Brain pericyte (primary cell): ENCODE measurements at places on chromosomes 6 and 20.

DNA sequence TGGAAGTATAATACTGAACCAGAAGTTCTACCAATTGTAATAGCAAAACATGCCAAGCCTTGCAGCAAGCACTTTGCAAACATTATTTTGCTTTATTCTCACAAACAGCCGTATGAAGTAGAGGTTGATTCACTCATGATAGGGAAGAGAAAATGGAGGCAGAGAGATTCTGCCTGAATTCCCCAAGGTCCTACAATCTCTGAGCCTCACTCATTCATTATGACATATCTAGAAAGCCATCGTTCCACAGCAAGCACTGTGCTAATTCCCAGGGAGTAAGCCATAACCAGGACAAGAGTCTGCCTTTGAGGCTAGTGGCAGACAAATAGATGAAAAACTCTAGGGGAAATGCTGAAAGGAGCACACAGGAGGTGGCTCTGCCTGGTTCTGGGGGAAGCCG lies 288.0 kb downstream of the TSHZ2 start:
- no peak for DNase-seq

GRCh38 chr20:61166324-61166723 lies 85.7 kb upstream of the CDH4 start:
- no peak for DNase-seq

DNA sequence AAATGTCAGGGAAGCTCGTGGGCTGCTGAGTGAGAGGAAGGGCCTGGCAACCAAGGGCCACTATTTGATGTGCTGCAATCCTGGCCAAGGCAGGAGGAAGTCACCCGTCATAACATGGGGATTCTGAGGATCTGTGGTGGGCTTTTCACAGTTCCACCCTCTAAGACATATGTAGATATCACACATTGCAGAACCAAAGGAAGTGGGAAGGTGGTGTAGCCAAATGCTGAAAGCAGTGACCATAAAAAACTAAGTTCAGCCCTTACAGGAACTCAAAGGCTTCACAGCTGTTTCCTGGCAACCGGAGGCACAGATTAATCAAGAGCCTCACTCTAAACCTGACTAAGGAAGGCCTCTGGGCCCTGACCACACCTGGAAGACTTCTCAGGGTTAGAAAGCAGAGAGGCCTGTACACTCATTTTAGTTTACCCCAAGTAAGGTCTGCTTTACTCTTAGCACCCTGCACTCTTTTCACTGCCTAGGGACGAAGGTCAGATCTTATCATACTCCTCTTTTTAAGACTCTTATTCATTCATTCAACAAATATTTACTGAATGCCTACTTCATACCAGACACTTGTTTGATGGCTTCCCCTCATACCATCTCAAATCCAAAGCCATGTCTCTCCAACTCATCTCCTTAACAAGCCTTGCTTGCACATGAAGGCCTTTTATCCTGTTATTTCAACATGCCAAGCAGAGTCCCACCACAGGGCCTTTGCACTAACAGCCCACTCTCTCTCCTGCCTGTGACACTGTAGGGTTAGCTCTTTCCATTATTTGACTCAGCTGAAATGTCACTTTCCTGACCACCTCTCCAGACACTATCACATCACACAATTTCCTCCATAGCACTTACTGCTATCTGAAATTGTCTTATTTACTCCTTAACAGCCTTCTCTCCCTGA lies 2.6 kb downstream of the UBE2V1 start:
- no peak for DNase-seq

GRCh38 chr6:144847916-144848315 lies 562.8 kb downstream of the UTRN start:
- no peak for DNase-seq

- no peak for DNase-seq
These were observed 35.0 kb downstream of the ARMC2 start for GRCh38 chr6:108883172-108883571.

- no peak for DNase-seq
These were observed 17.6 kb upstream of the SNAI1 start for GRCh38 chr20:49964964-49965780.

GRCh38 chr6:148193063-148193680 lies 149.5 kb upstream of the SASH1 start:
- DNase-seq = no peak
